ENCODE measurements at places on chromosomes 6 and 20.

- DNase-seq = no peak
Measured at GRCh38 chr6:21707524-21708319, 114.2 kb downstream of the SOX4 start.

DNA sequence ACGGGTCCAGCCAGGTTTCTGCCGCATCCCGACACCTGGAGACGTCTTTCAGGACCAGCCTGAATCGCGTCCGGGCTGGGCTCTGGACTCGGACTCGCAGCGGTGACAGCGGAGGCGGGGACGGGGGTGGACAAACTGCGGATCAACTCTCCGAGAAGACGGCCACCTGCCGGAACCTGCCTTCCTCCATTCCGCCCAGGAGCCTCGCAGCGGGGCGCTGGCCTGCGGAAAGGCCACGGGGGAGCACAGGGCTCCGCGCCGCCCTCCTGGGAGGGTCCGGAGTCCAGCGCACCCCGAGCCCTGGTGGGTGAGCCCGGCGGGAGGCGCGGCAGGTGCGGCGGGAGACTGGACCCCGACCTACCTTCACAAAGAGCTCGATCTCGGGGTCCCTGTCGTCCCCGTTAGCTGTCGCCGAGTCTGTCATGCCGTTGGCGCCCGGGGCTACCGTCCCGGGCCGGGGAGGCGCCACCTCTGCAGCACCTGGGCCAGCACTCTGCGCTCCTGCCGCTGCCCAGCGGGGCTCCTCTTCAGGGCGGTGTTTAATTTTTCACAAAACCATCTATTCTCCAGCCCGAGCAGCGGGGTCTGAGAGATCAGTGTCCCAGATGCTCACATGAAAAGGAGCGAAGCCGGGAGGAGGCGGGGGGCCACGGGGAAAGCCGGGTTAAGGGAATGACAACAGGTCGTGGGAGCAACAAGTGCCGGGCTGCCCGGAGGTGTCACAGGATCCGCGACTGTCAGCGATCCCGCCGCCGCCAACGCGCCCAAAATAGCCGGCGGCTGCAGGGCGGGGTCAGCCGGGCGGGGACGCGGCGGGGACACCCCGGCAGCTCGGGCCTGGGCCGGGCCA, at the start of gene CLIC5:
TSS of gene CLIC5 (minus strand) at position 742 of the 850 bp plus-strand sequence. CDS start at position 424, 318 bp downstream.
- no peak for DNase-seq

DNA sequence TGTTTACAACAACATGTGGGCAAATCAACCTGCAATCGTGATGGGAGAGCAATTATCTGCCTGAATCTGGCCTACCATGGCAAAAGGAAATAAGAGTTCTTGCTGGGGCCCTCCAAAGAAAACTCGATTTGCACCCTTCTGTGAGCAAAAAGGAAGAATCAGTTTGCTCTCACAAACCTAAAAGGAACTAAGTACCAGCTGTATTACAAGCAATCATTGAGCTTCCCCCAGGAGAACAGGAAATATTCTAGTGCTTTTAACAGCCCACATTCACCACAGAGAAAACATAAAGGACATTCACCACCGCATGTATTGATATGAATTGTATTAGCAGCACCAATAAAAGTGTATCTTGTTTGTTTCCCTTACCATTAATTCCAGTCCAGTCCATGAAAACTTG, 75.0 kb downstream of the MBOAT1 start:
- DNase-seq = no peak

DNA sequence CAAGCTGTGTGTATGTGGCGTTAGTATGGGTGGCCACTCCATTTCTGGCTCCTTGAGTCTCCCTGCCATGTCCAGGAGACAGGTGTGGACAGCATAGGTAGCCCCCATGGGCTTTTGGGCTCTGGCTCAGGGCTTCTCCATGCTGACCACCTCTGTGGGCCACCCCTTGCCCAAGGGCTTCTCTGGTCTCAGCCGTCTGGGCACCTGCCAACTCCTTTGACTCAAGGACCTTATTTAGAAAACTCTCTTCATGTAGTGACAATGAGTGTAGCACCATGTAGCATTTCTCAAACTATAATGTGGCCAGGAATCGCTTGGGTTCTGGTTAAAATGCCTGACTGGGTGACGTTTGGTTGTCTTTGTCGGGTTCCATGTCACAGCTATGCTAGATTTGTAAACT, 5.1 kb upstream of the GTSF1L start:
- DNase-seq = no peak

- peak; percentile 58 for DNase-seq
Measured at GRCh38 chr6:169723200-169723909, 945 bp downstream of the PHF10 start.

DNA sequence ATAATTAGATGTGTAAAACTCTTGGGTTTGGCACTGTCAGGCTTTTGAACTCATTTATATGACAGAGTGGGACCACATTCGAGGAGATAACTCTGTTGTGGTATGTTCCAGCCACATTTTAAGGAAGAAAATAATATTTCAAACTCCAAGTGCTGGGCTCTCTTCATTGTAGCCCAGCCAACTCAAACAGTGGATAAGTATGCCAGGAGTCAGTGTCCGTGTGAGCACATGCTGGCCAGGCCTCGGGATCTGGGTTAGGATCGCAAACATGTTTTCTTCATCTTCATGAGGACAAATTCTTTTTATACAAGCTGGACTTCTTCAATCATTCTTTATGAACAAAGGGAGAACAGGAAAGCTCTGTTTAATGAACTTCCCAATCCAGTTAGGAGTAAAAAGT, 497.5 kb downstream of the MAFB start:
- no peak for DNase-seq

GRCh38 chr6:112640891-112641290, 293.8 kb downstream of the RFPL4B start:
- DNase-seq = no peak

DNA sequence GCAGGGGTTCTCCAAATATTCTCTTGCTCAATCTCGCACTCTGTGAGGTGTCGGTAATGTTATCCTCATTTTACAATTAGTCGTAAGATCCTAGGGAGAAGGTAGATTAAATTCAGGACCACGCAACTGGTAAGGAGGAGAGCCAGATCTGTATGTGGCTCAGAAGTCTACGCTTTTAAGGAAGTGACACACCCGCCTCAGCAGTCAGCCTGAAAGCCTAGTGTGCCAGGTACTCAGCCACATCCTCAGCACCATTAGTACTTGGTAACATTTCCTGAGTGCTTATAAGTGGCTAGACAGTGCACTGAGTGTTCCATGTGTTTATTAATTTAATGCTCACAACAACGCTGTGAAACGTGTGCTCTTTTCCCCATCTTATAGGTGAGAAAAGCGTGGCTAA, 63.7 kb downstream of the DHX35 start:
- DNase-seq = no peak

GRCh38 chr6:152423216-152424103, 213.7 kb downstream of the SYNE1 start:
- DNase-seq = no peak

- no peak for DNase-seq
Measured at GRCh38 chr20:13341737-13342393, 120.8 kb downstream of the ISM1 start.

DNA sequence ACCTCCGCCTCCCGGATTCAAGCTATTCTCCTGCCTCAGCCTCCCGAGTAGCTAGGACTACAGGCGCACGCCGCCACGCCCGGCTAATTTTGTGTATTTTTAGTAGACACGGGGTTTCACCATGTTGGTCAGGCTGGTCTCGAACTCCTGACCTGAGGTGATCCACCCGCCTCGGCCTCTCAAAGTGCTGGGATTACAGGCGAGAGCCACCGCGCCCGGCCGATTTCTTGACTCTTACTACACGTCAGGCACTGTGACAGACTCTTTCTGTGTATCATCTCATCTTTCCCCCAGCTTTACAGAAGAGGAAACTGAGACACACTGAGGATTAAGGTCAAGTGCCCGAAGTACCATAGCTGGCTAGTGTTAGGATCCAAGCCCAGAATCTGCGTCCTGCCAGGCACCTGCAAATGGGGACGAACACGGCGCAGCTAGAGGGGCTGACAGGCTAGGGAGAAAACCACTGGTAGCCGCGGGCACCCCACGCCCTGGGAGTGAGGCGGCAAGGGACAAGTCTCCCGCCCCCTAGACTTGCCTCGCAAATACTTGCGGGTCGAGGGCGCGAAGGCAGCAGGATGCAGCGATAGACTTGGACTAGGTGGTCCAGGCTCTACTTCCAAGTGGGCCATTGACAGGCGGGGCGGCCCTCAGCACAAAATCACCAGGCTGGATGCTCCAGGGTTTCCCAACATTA, 1.1 kb upstream of the TAF8 start:
- DNase-seq = no peak

GRCh38 chr6:37539171-37540028, 39.7 kb upstream of the CCDC167 start:
- no peak for DNase-seq

DNA sequence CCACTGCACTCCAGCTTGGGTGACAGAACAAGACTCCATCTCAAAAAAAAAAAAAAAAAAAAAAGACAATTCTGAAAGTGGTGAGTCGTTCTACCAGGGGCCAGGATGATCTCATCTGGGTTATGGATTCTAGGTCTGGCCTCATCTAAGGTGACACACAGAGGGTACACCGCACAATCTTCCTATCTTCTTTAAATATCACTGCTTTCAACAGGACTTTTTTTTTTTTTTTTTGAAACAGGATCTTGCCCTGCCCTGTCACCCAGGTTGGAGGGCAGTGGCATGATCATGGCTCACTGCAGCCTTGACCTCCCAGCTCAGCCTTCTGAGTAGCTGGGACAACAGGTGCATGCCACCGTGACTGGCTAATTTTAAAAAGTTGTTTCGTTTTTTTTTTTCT, 67.7 kb downstream of the SLC16A10 start:
- DNase-seq = no peak

GRCh38 chr6:108655806-108656651, 95.3 kb downstream of the FOXO3 start:
- no peak for DNase-seq

DNA sequence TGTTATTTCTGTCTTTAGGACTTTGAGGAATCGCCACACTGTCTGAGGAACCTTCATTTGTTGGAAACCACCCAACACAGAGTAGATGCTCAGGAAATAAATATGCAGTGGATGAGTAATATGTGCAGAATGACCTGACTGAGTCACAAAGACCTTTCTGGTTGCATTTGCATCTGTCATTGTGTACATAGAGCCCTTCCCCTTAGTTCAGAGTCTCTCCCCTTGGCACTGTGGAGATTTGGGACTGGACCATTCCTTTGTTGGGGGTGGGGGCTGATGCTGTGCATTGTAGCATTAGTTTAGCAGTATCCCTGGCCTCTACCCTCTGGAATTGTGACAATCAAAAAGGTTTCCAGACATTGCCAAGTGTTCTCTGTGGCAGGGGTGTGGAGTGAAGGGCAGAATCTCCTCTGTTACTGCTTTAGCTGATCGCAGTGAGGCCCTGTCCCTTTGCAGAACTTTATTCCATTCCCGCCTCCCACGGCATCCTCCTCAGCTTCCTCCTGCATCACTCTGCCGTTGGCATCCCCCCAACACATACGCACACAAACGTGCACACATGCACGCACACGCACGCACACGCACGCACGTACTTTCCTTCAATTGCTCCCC, 64.5 kb downstream of the EYA2 start:
- DNase-seq = no peak

- DNase-seq = peak; percentile 82
Measured at GRCh38 chr6:73675466-73676098, 20.4 kb upstream of the CD109 start.

GRCh38 chr6:123420512-123420911, 216.2 kb downstream of the TRDN start:
- DNase-seq = no peak

- no peak for DNase-seq
Measured at GRCh38 chr6:44071670-44072451, 55.4 kb downstream of the MRPL14 start.

DNA sequence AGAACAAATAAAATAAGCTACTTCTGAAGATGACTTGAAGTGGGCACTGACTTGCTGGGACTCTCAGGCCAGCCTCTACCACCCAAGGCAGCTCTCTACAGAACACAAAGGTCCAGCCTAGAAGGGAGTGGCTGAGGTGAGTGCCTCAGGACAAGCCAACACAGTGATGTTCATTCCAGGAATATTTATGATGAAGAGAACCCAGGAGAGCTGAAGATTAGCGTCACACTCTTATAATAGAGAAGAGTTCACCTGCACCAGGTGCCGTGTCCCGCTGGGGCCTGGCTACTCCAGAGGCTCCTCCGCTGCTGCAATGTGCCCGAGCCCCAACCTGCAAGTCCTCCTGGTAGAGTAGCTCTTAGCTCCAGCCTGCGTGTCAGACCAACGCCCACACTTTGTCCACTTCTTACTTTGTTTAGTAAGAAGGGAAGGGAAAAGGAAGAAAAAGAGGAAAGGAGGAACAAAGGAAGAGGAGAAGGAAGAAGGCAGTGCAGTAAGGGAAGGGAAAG, 182.4 kb upstream of the QKI start:
- no peak for DNase-seq

- no peak for DNase-seq
Measured at GRCh38 chr6:51618563-51618962, 468.9 kb downstream of the PKHD1 start.

- no peak for DNase-seq
Measured at GRCh38 chr6:169200893-169201514, 52.6 kb downstream of the THBS2 start.

- no peak for DNase-seq
Measured at GRCh38 chr6:25441663-25442270, 162.6 kb downstream of the CARMIL1 start.

- DNase-seq = no peak
Measured at GRCh38 chr6:43221046-43221972, 8.0 kb downstream of the DNPH1 start.

- DNase-seq = no peak
Measured at GRCh38 chr6:135577059-135577538, 79.6 kb upstream of the AHI1 start.

- no peak for DNase-seq
Measured at GRCh38 chr6:143821359-143821758, 21.8 kb upstream of the LTV1 start.

- no peak for DNase-seq
Measured at GRCh38 chr6:45697605-45698004, 318.1 kb downstream of the CLIC5 start.

DNA sequence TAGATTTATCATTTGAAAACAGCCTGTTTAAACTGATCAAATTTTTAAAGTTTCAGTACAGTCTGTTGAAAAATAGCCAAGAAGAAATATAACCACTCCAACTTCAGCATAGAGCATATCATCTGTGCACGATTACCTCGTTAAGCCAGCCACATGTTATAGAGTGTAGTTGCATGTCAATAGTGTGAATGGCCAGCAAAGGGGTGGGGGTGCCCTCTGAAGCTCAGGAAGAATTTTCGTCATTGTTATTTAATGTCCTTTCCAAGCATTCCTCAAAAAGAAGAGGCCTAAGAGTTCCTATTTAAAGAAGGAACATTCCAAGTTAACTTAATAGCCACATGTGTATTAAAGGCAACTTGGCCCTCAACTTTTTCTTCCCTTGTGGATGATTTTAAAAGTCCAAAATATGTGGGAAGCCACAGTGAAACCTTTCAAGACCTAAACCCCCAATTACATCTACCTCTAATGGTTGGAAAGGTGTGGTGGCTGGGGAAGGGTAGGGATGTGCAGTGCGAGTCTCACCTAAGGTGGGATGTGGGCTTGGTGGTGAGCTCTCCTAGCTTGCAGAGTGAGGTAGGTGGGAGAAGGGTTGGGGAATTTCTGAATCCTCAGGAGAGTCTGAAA, 1.8 kb upstream of the CCN2 start:
- DNase-seq = no peak

Data from hematopoietic multipotent progenitor cell treated with erythropoietin and hydrocortisone succinate and interleukin-3 and kit ligand, for 17 days (in vitro differentiated cells).